NCI-H187 treated with DMSO at 0.1 percent for 48 hours (cell line): ENCODE measurements at places on chromosomes 12 and 14.

DNA sequence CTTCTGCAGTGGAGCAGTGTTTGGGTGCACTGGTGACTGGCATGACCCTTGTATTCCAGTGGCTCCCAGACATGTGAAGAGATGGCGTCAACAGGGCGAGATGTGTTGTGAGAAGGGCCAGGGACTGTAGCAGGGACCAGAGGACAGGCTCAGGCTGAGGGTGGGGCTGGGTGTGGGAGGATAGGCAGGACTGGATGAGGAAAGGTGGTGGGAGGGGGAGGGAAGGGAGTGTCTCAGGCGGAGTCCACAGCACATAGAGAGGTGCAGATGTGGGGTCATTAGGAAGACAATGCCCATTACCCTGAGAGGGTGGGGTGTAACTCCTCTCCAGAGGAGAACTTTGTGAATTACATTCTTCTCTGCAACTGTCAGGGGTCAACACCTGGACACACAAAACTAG, 78.5 kb downstream of the DICER1 start:
- DNase-seq = no peak

DNA sequence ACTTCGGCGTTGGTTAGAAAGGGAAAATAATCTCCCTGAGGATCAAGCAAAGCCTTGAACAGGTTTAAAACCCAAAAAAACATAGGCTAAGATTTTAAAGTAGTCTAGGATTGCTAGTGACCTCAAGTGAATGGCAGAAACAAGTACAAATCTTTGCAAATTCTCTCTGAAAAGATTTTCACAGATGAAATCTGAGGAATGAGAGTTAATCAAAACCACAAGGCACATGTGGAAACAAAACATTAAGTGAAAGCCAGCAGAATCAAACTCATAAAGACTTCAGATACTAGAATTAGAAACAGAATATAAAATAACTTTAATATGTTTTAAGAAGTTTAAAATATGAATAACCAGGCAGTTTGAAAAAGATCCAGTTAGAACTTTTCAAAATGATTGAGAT, 52.2 kb upstream of the CFL2 start:
- no peak for DNase-seq

DNA sequence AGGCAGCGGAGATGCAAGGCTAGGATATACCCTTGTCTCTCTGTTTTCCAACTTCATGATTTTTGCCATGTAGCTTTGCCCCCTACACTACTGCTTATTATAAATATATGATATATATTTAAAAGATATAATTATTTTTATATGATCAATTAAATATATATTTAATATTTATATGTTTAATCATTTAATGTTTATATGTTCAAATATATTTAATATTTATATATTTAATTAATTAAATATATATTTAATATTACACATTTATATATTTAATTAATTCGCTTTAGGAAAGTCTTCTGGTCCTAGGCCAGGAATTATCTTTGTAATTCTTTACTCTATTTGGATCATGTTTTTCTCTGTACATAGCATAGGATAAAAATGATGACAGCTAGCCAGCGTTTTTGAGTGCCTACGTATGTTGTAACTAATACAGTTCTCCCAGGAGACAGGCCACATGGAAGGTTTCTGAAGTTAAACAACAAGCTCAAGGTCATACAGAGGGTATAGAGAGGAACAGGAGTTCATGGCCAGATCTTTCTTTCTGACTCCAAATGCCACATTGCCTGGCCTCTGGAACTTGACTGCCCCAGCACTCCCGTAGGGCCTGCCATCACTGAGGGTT, 192.5 kb downstream of the KCNA5 start:
- no peak for DNase-seq

DNA sequence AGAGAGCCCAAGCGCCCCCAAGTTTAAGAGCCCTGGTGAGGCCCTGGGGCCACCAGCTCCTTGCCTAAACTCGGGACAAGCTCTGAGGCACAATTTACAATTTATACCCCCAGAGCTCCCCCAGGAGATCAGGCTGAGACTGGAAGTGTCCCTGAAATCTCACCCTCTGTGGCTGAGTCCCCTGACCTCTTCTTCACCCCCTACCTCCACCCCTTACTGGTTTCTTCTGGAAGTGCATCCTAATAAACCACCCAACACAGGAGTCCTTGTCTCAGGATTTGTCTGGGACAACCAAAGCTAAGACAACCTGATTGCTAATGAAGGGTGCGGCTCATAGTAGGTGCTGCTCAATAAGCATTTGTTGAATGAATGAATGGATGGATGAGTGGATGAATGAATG, 206.4 kb downstream of the BCL11B start:
- no peak for DNase-seq

- DNase-seq = no peak
Observed at GRCh38 chr12:42541965-42542364, 47.6 kb downstream of the PRICKLE1 start.

DNA sequence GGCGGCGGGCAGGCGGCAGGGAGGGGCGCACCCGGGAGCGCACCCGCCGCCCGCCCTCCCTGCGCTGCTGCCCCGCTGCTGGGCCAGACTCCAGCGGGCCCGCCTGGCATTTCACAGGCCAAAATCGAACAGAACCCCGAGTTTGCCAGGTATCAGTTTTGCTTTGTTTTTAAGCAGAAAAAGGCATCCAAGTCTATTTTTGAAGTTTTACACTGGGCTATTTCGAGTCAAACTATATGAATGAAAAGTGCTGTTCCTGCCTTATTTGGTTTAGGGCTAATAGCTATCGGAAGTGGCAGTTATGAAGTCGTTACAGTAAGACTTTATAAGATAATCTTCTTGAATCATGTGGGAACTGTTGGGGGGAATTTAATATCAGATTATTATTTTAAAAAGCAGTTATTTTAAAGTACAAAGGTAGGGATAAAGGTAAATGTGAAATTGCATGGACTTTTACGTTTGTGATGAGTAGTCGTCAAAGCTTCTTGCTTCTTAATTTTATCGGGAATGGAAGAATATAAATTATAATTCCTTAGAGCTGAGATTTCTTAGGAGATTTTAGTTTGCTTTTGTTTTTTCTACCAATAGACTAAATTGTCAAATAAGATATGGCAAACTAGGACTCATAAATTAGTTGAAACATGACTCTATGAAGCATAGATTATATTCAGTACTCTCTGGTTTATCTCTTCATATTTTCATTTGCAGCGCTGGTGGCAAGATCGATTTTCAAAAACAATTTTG, 1.1 kb downstream of the MSRB3 start:
- no peak for DNase-seq

DNA sequence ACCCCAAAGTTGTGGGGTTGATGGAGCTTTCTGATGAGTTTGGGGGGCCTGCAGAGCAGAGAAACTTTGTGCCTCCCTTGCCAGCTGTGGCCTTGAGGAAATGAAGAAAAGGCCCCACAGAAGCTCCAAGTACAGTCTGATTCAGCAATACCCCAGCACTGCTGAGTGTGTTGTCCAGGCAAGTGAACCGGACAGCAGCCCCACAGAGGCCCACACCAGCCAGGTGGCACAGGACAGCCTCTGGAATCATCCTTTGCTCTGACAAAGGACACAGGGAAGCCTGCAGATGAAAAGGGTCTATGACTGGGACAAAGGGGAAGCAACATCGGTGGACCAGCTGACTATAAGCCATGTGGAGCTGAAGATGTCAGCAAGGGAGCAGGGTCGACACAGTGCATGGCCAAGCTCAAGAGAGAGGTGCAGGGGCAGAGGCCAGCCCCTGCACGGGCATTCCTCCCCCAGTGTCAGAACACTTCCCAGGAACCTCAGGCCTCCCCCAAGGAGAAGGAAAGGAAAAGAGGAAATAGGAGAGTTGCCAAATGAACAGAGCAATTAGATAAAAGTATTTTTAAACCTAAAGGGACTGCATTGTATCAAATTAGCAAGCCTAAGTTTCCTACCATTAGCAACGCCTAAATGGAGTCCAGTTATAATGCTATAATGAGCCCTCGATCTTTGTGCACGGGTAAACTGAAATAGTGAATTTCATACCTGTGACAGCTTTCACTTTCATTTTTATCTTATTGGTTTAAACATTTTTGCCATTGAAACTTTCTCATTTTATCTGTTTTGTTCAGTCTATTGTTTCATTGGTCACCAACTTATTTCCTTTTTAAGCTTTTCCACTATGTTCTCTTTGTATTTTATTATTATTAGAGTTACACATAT, 46.3 kb upstream of the PTGDR start:
- no peak for DNase-seq

DNA sequence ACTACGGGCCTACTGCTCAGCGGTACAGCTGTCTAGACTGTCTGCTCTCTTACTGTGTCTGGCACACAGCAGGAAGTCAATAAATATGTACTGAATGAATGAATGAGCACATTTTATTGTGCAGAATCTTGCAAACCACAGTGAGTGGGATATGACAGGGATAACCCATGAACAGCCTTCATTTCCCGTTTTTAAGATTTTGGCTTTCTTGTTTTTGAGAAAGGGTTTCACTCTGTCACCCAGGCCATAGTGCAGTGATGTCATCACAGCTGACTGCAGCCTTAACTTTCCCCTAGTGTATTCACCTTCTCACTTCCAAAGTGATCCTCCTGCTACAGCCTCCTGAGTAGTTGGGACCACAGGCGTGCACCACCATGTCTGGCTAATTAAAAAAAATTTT, 203.1 kb downstream of the AEBP2 start:
- no peak for DNase-seq

DNA sequence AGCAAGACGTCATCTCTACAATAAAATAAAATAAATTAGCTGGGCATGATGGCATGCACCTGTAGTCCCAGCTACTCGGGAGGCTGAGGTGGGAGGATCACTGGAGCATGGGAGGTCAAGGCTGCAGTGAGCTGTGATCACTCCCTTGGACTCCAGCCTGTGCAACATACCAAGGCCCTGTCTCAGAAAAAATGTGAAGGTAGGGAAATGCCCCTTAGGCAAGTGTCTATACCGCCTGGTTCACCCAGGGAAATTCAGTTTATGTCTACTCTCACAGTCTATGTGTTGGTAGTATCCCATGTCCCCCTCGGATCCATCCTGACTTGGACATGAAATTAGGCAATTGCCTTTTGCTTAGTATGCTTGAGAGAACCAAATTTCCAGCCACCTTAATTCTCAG, 88.4 kb upstream of the TMEM132C start:
- no peak for DNase-seq

- no peak for DNase-seq
Observed at GRCh38 chr14:99907761-99908652, 114.8 kb downstream of the EML1 start.

GRCh38 chr12:96448300-96448699, 41.1 kb upstream of the CFAP54 start:
- DNase-seq = no peak

- DNase-seq = peak; percentile 60
Observed at GRCh38 chr12:127083008-127083949, 1183.7 kb upstream of the TMEM132C start.

DNA sequence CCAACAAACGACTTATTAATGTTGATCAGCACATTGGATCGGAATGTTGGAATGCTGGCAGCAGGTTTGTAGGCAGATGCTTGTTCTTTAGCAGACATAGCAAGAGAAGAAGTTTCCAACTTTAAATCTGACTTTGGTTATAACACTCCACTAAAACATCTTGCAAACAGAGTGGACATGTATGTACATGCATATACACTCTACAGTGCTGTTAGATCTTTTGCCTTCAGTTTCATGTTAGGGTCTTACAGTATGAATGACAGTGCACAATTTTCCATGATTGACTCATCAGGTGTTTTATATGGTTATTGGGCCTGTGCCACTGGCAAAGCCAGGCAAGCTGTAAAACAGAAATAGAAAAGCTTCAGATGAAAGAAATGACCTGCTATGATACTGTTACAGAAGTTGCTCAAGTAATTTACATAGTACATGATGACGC, 14.3 kb upstream of the DHRS7 start:
- DNase-seq = no peak

GRCh38 chr14:68810173-68811153, 17.6 kb upstream of the ZFP36L1 start:
- DNase-seq = no peak

DNA sequence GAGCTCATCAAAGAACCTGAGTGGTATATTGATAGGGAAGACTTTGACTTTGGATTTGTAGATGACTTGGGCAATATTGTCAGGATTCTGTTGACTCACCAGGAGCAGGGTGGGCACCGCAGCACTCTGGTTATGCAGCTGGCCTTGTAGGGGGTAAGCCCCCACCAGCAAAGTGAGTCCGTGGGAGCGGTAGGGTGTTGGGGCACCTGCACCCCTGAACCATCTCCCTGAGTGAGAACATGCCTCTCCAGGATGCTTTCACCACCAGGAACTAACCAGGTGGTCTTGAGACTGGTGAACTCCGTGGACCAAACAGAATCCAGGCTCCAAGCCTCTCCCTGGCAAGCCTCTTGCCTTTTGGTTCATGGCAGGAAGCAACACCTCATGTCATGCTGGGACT, 44.0 kb upstream of the EIF5 start:
- no peak for DNase-seq

DNA sequence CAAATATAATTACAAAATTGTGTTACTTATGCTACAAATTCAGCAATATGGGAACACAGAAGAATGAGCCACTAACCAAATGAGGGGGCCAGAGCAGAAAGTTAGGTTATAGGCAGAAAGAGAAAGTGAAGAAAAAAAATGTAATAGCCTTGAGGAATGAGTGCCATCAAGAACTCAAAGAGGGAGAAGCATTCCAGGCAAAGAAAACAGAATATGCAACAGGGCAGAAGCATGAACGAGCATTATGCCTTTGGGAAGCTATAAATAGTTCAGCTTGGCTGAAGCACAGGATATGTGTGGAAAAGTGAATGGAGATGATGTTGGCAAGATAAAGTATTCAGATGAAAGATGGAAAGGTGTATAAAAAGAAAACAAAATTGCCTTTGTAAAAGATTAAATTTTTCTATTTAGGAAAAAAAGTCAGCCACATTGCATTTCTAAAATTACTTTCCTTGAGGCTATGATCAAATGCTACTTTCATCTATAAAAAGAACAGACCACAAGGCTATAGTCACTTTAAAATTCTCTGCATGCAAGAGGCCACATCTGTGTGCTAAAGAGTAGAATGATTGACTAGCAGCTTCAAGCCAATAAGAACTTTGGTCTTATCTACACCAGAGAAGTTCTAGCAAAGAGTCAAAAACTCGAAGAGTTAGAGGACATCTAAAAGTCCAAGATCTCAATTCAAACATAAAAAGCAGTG, 193.6 kb upstream of the GARIN6 start:
- DNase-seq = no peak

- DNase-seq = no peak
Observed at GRCh38 chr12:83092606-83093005, 405.9 kb downstream of the TMTC2 start.
